ENCODE measurements at places on chromosomes 5 and 9. TPM values are rescaled to one million over a fixed set of nuclear protein-coding genes. Genes with fewer than 3 reads are reported as not detected.

CSF1R gene
- not detected for total RNA-seq

MLANA gene
- not detected for total RNA-seq

SLC36A3 gene
- total RNA-seq = not detected

PCDHB7 gene
- total RNA-seq = 0.48 TPM

FBP2 gene
- total RNA-seq = not detected

TLX3 gene
- not detected for total RNA-seq

PCDHGB4 gene
- total RNA-seq = 6.5 TPM

CDX1 gene
- not detected for total RNA-seq

DNA sequence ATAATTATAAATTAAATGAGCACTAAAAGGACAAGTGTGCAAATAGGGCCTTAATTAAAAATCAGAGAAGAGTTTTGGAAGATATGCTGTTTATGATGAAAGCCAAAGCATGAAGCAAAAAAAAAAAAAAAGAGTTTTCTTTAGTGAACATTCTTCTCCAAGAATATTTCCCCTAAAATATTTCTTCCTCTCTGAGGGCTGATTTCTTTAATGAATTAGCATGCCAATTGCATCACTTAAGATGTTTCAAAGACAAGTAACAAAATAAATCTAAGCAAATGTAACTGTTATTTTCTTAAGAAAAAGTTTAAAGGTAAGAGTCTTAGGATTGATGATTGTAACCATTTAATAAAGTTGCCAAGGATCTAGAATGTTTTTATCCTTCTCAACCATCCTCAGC lies 81.6 kb upstream of the MPDZ start:
- DNase-seq = no peak

DNA sequence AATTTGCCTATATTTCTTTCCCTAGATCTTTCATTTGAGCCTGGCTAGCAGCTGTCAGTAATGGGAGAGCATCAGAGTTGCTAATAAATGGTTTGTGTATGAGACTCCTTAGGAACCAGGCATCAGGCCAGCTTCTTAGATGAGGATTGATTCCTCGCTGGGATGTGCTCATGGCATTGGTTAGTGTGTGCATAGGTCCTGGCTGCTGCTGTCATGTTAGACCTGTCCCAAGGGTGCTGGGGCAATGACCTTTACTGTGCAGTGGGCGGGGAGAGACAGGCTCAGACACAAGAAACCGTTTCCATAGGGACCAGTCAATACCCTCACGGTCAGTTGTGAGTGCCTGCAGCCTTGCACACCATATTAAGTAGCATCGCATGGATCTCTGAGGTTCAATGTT lies 112.3 kb upstream of the NR3C1 start:
- DNase-seq = no peak

- no peak for DNase-seq
These were observed 37.7 kb downstream of the SMIM23 start for GRCh38 chr5:171823269-171823668.

- DNase-seq = no peak
These were observed 66.7 kb downstream of the IQGAP2 start for GRCh38 chr5:76469656-76470290.

DNA sequence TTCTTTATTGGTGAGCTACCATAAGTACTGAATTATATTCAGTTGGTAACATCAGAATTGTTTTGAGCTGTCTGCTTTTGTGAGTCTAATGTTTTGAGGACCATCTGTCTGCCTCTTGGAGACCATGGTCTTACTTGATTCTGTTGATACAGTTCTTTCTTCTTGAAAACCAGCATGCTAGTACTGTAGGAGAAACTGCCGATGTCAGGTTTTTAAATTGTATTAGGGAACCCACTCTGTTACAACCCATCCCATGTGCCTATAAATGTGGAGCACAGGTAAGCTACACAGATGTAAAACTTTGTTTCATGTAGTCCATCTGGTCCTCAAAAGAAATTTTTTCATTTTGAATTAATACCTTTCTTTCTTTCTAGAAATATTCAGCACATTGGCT lies 103.4 kb upstream of the DMRTA1 start:
- DNase-seq = no peak

DNA sequence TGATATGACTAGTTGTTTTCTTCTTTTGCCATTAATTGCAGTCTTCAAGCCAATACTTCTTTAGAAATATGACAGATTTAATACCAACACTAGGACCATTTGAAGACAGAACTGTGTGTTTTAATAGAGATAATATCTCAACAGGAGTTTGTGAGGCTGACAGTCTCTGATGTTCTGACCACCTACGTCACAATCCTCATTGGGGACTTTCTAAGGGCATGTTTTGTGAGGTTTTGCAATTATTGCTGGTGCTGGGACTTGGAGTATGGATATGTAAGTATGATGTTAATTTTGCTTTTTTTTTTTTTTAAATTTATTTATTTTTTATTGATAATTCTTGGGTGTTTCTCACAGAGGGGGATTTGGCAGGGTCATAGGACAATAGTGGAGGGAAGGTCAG lies 147.6 kb downstream of the ALDH1A1 start:
- no peak for DNase-seq

DNA sequence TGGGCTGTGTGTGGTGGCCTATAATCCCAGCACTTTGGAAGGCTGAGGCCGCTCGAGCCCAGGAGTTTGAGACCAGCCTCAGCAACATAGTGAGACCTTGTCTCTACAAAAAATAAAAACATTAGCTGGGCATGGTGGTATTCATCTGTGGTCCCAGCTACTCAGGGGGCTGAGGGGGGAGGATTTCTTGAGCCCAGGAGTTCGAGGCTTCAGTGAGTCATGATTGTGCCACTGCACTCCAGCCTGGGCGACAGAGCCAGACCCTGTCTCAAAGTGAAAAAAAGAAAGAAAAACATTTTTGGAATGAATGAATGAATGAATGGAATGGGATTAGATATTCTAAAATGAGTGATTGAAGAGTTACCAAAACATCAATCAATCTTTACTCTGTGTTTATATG lies 85.8 kb downstream of the FGF1 start:
- no peak for DNase-seq

DNA sequence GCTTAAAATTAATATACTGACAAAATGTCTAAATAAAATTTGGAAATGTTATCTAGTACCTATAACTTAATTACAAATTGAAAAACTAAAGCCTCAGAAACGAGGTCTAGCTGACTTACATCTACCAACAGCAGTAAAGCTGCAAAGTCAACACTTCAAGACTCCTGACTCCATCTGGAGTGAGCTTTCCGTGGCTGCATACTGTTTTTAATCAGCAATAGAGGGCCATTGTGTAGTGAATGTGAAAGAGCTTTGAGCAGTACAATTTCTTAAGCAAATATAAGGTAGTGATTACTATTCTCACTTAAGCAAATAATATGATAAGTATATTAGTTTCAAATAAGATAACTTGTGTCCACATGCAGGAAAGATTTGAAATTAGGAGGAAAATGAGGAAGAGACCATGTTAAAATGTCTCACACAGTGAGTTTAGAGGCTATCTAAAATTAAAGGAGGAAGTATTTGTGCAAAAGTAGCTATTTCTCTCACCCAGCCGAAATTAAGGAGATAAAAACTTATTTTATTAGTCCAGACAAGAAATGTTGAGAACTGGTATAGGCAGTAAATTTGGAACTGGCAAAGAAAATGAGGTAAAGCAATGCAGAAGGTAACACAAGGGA lies 6.4 kb downstream of the SPINK6 start:
- DNase-seq = no peak

- DNase-seq = peak; percentile 69
These were observed 88.8 kb downstream of the NR3C1 start for GRCh38 chr5:143314659-143315058.

DNA sequence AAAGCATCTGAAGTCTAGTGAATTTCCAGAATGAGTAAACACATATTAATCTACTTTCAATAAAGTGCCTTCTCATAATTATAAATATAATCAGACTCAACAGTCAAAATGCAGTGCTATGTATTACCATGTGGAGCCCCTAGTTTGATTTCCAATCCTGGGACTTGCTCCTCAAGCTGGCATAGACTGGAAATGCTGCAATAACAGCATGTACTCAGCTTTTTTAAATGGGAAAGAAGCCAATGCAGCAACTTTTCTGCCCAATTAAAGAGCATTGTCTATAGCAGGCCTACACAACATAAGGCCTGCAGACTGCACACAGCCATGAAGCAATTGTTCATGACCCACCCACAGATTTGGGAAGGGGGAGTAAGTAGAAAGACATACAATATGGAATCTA lies 103.2 kb downstream of the NR2F1-AS1 start:
- no peak for DNase-seq

- DNase-seq = no peak
These were observed 1.0 kb downstream of the ZDHHC11 start for GRCh38 chr5:849651-850301.

DNA sequence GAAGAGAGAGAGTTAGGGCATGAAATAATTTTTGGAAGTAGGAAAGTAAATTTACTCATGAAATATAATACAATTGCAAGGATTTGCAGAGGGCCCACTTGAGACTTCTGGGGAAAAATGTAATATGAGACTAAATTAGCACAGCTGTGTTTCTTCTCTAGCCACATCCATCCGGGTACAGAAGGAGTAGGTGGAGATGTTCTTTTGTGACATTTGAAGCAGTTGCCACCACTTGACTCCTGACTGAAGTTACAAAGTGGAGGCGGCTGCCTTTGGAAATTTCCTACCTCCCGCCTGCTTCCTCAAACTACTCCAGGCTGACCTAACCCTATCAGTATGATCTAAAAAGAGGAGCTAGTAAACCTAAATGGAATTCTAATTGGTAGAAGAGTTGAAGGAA lies 58.1 kb upstream of the SHISAL2B start:
- DNase-seq = no peak

DNA sequence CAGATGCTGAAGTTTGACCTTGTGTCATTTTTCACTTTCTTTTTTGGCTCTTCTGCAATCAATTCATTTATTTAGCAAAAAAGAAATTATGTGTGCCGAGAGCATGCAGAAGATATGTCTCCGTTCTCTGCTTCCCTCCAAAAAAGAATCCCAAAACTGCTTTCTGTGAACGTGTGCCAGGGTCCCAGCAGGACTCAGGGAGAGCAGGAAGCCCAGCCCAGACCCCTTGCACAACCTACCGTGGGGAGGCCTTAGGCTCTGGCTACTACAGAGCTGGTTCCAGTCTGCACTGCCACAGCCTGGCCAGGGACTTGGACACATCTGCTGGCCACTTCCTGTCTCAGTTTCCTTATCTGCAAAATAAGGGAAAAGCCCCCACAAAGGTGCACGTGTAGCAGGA lies 2.4 kb downstream of the FGFR4 start:
- no peak for DNase-seq

DNA sequence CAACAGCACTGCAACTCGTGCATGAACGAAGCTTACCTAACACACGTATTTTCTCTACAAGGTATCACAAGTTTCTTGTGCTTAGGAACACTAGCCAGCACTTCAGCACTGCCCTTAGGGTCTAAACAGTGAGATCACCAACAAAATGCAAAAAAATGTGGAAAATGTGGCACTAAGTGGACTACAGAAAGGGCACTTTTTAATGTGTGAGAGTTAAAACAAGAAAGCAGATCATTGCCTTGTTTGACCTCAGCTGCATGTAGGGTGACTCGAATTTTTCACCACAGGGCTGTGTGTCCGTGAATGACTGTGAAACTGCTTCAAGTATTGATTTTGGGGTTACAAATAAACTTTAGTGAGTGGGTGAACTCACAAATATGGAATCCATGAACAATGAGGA lies 90.5 kb downstream of the MARCHF3 start:
- no peak for DNase-seq

DNA sequence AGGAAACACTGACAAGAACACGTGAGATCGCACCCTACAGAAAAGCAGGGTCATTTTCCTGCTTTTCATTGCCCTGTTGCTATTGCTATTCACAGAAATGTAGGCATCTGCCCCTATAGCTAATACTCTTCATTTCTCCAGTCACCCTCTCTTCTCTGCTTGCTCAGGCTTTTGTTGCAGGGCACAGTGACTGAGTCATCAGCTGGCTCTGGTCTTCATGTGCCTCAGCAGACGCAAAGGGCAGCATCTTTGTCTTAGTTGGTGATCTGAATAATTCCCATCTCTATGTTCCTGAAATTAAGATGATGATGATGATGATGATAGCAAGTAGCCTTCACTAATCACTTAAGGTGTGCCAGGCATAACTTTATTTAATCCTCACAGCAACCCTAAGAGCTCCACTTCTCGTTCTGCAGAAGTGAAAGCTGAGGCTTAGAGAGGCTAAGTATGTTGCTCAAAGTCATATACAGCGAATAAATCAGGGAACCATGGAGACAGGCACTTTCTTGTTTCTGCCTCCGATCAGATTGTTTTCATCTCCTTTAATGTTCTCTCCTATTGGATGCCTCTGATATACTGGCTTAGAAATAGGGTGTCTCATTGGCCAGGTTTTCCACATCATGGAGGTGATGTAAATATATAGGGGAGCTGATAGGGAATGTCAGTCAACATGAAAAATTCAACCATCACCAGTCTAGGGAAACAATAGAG lies 133.0 kb upstream of the STK32A start:
- DNase-seq = no peak

- no peak for DNase-seq
These were observed 104.7 kb downstream of the NR2F1-AS1 start for GRCh38 chr5:93476251-93476742.

GRCh38 chr9:112680731-112681402 lies 37.0 kb downstream of the INIP start:
- DNase-seq = no peak

DNA sequence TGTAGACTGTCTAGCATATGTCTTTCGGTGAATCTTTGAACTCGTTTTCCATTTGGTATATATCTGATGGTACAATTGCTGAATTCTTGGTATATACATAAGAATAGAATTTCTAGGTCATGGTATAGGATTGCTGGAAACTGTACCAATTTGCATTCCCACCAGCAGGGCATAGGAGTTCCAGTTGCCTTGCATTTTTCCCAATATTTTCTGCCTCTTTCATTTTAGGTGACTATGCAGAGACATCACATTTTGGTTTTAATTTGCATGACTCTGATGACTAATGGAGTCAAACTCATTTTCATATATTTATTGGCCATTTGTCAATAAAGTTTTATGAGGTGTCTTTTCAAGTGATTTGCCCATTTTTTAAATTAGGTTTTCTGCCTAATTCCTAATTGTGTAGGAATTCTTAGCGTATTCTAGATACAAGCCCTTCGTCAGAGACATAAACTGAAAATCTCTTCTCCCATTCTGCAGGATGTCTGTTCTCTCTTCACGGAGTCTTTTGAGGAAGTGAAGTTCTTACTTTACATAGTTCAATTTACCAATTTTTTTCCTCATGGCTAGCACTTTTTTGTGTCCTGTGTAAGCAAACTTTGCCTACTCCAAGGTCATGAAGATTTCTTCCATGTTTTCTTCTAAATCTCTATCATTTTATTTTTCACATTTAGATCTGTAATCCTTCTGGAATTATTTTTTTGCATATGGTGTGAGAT lies 28.9 kb upstream of the PDCD1LG2 start:
- DNase-seq = no peak
